Smooth muscle cell of bladder (primary cell): ENCODE measurements at places on chromosomes 1 and 21. TPM values are rescaled to one million over a fixed set of nuclear protein-coding genes. Genes with fewer than 3 reads are reported as not detected.

IGSF3 gene
- total RNA-seq, result under 0.01 and 0.18 TPM in 2 replicates

ZSCAN20 gene
- total RNA-seq, result 8.7 and 11.1 TPM in 2 replicates

IFI6 gene
- total RNA-seq, result 15.4 and 25.2 TPM in 2 replicates

TTLL7 gene
- total RNA-seq, result 6.3 and 11.4 TPM in 2 replicates

MTHFR gene
- 26.2 and 33.7 TPM in 2 replicates for total RNA-seq

MYOG gene
- not detected in 2 replicates for total RNA-seq

PPP2R5A gene
- total RNA-seq, result 17.3 and 23.5 TPM in 2 replicates

DSCAM gene
- total RNA-seq, result under 0.01 TPM in 1 of 2 replicates, not detected in the other

IL22RA1 gene
- not detected in 2 replicates for total RNA-seq

E2F2 gene
- under 0.01 and 0.14 TPM in 2 replicates for total RNA-seq

TNFRSF9 gene
- 0.14 and 0.18 TPM in 2 replicates for total RNA-seq

FAAH gene
- 0.43 and 1.8 TPM in 2 replicates for total RNA-seq
